ENCODE measurements at places on chromosomes 5 and 9.

DNA sequence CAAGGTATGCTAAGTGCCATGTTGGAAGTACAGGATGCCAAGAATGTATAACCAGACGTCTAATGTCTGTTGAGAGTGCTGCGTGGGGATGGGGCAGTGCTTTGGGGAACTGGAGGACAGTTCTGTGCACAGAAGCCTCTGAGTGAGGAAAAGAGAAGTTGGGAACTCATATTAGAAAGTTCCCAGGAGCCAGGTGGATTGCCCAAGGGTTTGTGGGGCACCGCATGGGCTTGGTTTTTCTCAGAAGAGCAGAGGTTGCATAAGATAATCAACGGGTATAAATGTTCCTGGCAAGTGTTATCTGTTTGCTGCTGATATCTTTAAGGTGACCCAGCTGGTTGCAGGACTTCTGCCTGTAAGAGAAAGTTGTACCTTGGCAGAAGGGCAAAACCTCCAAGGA is 13.1 kb downstream of the HRH2 start:
- DNase-seq = no peak

DNA sequence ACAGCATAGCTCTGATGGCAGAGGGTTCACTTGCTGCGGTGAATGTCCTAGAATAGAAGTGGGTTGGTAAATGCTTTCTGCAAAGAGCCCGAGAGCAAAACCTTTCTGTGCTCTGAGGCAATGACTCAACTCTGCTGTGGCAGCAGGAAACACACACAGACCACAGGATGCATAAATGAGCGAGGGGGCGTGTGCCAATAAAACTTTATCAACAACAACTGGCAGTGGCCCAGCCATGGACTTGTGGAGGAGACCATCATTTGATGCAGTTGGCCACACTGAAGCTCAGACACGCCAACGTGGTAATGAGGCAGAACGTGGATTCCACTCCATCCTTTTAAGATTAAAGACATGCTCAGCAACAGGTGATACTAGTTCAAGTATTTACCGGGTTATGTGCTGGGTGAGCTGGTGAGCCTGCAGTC is 6.8 kb downstream of the MRPL36 start:
- DNase-seq = peak; percentile 89

DNA sequence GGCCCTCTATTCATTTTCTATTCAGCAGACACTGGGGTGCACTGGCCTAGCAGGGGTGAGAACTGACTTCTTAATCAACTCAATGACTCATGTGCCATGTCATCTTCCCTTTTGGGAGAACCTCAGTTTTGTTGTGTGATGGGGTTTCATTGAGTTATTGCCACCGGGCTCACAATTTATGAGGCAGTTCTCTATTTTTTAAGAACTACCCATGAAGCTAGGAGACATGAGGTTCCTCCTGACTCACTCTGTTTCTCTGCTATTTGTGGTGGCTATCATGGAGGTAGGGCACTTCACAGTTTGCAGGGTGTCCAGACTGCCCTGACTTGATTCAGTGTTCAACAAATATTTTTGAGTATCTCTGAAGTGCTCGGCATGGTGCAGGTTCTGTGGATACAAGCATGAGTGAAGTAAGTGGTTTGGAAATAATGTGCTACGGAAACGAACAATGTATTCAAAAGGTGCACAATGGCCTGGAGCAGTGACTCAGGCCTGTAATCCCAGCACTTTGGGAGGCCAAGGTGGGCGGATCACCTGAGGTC is 39.3 kb downstream of the SPARC start:
- no peak for DNase-seq

DNA sequence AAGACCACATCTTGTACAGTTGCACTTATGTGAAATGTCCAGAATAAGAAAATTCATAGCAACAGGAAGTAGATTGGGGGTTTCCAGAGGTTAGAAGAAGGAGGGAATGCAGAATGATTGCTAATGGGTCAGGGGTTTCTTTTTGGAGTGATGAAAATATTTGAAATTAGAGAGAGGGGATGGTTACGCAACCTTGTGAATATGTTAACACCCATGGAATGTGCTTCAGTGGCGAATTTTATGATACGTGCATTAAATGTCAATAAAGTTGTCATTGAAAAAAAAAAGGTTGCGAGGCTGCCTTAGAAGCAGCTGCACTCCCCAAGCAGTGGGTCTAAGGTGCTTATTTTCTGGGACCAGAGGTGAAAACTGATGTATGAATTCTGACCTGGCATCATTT is 64.4 kb upstream of the SUB1 start:
- no peak for DNase-seq

- DNase-seq = no peak
These were observed 92.7 kb upstream of the CKMT2 start for GRCh38 chr5:81140441-81140840.

DNA sequence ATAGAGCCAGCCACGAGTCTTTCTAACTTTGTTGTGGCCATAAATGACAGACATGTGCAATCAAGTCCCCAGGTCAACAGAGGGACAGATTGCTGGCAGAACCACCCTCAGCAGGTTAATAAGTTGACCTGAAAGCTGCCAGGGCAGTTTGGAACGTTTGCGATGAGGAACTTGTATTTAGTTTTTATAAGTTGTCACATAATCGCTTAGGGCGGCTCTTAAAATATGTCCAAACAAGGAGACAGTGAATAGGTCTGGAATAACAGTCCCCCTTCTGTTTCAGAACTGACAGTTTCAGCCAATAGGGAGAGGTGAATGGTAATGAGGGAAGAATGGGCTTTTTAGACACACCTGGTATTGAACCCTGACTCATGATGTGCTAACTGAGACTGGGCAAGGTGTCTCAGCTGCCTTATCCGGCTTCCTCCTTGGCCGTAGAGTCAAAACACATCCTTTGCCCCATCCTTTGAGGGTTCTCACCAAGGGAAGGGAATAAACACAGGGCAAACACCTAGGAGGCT is 33.6 kb upstream of the GABRP start:
- no peak for DNase-seq

DNA sequence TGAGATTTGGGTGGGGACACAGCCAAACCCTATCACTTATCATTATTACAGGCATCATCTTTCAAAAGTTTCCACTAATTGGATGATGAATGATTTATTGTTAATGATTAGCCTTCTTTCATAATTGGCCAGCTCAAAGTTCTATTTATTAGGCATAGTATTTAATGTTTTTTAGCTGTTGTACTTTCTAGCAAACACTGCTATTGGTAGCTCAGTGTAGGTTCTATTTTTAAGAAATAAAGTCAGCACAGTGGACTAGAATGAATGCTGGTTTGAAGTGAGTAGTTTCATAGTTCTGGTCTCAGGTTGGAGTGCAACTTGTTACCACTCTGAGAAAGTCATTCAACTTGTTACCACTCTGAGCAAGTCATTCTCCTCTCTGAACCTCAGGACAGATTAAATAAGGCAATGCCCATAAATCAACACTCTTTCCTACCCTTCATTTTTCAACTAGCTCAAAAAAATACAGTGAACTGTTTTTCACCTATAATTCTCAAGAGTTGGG is 46.9 kb downstream of the JAKMIP2 start:
- DNase-seq = no peak

GRCh38 chr5:127810017-127810416 is 106.8 kb downstream of the CCDC192 start:
- no peak for DNase-seq

DNA sequence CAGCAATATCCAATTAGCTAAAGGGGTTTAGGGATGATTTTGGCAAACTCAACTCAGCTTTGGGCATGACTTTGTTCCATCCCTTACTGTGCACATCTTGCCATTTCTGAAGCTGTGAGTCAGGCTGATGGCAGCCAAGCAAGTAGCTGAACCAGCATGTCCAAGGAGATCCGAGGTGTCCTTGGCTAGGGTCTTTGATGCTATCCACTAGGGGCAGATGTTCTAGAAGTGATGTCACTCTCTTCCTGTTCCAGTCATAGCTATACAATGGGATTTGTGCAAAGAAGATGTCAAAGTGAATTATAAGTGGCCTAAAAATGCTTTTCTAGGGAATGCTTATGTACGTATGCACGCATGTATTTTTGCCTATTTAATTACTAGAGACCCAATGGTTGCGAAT is 160.8 kb upstream of the PAPPA start:
- DNase-seq = peak; percentile 75

DNA sequence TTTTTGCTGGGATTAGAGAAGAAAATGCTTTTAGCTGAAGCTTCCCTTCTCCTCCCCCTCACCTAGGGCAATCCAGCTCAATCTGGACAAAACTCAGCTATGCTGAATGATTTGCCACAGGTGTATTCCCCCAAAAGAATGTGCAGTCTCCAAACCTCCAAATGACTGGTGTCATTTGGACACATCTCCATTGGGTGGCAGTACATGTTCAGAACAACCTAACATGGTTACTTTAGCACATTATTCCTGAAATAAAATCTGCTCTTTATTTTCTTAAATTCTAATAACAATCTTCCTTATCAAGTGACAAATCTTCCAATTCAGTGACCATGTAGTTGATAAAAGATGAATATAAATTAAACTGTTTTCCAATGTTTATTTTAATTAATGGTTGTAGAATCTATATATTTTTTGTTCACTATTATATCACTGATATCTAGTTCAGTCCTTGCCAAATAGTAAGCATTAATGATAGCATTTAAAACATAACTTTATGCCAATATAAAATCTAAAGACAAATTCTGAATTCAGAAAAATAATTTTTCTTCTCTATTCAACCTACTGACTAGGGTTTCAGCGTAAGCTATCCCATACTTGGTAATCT is 61.3 kb upstream of the MOCS2 start:
- DNase-seq = peak; percentile 45

DNA sequence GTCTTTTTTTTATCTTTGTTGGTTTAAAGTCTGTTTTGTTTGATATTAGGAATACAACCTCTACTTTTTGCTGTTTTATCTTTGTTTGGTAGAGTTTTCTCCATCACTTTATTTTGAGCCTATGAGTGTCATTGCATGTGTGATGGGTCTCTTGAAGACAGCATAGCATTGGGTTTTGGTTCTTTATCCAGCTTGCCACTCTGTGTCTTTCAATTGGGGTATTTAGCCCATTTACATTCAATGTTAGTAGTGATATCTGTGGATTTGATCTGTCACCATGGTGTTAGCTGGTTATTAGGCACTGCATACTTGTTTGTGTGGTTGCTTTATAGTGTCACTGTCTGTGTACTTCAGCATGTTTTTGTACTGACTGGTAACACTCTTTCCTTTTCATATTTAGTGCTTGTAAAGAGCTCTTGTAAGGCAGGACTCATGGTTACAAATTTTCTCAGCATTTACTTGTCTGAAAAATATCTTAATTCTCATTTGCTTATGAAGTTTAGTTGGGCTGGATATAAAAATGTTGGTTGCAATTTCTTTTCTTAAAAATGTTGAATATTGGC is 845.5 kb downstream of the TLE4 start:
- DNase-seq = no peak

DNA sequence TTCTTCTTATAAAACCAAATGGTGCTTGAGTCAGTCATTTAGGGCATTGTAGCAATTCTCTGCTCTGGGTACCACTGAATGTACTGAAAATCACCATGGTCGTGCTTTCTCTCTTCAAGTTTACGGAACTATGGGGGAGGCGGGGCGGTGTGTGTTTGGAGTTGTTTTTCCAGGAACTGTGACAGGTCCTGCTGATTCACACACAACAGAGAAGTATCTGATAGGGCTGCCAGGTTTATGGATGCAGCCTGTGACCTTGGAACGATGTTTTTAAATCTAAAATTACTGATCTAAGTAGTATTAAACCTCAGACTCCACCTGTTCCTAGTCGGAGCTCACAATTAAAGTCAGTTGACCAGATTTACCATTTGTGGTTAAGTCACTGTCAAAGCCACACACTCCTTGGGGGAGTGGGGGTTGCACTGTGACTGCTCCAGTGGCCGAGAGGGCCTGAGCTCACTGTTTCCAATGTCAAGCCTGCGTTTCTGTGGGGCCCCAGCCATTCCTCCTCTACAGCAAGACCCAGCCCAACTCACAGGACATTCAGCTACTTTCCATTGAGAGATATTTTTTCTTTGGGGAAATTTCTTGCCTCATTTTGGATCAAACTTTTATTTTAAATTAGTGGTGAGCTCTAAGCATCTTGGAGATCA is 44.4 kb downstream of the GADD45G start:
- no peak for DNase-seq

DNA sequence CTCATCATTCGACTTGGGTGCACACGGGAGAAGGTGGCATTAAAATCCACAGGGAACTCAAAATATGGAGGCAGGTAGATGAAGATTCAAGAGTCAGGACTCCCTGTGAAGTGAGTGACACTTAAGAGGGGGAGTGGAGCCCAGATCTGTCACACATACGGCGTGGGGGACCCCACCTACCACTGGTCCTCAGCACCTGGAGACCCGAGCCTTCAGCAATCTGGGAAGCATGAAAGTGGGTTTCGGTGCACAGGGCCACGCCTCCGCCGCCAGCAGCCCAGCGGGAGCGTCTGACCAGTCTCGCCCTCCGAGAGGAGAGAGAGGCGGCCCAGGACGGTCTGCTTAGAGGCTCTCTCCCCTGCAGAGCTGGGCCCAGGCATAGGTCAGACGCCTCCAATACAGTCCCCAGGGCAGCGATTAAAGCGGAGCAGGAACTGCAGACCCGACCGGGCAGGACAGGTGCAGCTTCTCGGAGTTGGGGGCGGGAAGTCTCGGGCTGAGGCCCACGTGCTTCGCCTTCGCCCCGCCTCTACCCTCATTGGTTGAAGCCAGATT is 639 bp upstream of the SLC2A8 start:
- DNase-seq = no peak

- no peak for DNase-seq
These were observed 73.2 kb downstream of the WNK2 start for GRCh38 chr9:93256878-93257807.

DNA sequence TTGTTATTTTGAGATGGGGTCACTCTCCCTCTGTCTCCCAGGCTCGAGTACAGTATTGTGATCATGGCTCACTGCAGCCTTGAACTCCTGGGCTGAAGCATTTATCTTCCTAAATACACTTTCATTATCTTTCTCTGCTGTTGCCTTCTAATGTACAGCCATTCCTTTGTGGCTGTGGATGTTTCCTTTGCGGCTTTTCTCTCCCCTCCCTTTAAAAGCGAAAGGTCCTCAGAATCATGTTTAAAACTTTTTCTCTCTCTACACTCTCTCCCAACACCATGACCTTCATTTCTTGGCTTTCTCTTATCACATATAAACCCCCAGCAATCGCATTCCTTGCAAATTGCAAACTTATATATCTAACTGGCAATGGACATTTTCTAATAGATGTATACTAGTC is 1.6 kb downstream of the IFNA2 start:
- no peak for DNase-seq

DNA sequence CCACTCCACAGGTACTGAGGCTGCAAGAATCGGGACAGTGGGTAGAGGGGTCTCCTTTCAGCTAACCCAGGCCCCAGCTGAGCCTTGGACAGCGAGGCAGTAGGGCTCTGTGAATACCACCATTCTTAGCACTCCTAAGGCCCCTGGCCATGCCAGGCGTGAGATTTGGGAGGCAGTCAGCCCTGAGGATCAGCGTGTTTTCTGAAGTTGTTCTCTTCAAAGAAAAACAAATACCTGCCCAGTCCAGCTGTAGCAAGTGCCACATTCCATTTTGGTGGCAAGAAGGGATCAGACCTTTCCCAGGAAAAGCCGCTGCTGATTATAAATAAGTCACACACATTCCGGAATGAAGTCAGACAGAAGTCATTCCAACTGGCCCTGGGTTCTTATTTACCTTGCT is 47.8 kb downstream of the RALGPS1 start:
- DNase-seq = no peak

GRCh38 chr9:14271093-14271673 is 42.8 kb downstream of the NFIB start:
- DNase-seq = peak; percentile 57

Measured in mesenchymal stem cell (in vitro differentiated cells and primary cell).